ENCODE measurements at places on chromosomes 7 and 10.

GRCh38 chr7:138491612-138492386, 31.7 kb downstream of the TRIM24 start:
- no peak for DNase-seq

- DNase-seq: no peak
Observed at GRCh38 chr7:112226701-112227276, 20.3 kb downstream of the ZNF277 start.

GRCh38 chr7:115693779-115694178, 336.8 kb downstream of the TFEC start:
- no peak for DNase-seq

GRCh38 chr10:119416855-119417254, 125.7 kb downstream of the RGS10 start:
- peak; percentile 4 for DNase-seq

DNA sequence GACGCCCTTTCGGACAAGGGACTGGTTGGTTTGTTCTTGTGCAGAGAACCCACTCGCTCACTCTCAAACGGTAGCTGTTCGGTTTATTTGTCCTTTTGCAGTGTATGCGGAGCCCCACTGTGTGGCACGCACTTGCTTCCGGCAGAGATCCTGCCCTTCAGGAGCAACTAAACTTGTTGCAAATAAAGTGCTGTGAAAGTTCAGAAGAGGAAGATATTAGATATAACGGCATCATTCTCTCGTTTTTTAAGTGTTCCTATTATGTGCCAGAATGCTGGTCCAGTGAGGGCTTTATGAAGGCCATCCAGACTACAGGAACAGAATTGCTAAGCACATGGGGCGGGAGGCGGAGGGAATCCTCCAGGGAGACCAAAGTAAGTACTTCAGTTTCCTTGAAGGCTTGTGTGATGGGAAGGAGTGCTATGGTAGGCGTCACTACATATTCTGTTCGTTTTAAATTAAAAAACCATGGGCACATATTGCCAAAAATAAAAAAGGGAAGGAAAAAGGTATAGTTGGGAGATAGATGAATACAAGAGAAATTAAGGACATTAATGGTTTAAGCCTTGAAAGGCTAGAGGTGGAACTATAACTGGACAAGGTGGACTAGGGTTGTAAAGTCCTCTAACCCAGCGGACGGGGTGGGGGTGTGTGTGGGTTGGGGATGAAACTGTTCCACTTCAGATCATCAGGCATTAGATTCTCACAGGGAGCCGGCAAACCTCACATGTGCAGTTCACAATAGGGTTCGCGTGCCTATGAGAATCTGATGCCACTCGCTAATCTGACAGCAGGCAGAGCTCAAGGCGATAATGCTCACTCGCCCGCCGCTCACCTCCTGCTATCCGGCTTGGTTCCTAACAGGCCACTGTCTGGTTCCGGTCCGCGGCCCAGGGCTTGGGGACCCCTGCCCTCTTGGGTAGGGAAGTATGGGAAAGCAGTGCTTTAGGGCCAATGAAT, 704 bp upstream of the ERLIN1 start:
- peak; percentile 96 for DNase-seq

DNA sequence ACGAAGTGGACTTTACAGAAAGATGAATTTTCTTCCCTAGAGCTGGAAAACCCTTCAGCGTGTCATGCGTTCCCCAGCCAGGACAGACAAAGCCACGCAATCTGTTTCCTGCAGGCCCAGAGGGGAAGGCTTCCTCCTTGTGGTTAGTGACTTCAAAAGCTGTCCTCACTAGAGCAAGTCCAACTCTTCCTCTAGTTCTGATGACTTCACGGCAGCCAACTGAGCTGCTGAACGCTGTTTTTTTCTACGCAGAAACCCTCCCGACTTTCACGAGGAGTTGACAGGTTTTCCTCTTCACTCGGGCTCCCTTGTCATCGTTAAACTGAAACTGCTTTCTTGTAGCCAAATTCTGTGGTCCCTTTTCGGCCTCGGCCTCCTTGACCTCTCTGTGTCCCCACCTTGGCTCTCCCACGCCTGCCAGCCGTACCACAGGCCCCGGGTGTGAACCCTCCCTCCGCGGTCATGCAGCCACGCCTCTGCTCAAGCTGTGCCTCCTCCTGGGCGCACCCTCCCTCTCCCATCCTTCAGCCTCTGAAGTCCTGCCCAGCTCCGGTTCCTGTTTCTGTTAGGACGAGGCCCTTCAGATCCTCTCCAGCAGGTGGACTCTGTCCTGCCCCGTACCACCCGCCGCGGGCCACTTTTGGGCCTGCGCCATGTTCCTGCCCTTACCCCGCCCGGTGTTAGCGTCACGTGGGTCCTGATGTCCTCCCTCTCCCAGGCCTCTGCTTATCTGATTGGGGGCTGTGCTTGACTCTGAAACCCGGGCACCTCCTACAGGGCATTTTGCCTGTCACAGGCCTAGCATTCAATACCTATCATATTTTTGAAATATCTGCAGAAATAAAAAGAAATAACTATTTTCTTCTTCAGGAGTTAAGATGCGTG, 39.3 kb downstream of the CUX1 start:
- DNase-seq: peak; percentile 57

DNA sequence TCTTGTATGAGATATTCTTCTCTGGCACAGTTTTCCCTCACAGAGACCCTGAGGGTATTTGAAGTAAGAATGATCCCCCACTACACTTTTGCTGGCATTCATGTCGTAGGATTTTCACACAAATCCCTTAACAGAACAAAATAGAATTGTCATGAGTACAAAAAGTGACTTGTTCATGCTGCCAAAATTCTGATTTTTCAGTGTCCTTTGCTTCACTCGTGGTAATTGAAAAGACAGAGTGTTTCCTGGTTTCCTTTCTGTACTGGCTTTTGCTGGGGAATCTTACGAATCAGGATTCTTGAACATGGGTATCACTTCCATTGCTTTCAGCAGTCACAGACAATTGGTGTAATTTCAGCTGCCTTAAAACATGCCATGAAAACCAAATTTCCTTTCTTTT, 756.3 kb downstream of the REEP3 start:
- DNase-seq: no peak

DNA sequence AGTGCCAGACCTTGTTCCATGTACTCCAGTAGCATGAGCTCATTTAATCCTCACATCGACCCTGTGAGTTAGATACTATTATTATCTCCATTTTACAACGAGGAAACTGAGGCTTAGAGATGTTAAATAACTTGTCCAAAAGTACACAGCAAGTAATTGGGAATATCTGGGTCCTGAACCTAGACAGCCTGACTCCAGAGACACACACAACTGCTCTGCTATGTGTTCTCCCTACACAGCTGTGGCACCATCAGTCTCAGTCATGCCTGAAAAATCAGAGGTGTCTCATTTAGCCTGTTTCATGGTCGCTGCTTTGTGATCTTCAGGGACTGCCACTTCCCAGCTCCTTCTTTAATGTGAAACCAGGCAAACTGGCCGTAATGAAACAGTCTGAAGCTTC, 56.5 kb downstream of the COL1A2 start:
- no peak for DNase-seq

- no peak for DNase-seq
Observed at GRCh38 chr7:117781707-117782106, 91.5 kb downstream of the CTTNBP2 start.
